Kasumi-1 (cell line): ENCODE measurements at places on chromosomes 5 and 9.

DNA sequence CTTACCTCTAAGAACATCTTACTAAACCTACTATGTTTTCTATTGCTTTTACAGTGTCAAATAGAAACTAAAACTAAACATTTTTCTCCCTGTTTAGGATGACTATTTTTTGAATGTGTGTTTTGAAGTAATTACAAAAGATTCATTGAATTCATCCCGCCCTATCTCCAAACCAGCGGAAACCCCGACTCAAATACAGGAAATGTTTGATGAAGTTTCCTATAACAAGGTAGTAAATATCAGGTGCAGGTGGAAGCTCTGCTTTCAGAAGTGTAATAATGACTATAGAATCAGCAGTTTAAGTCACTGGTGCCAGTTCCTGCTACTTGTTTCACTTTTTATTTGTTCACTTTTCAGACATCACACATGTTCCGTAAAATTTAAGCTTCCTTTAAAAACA is 20.0 kb downstream of the ERAP2 start:
- DNase-seq: no peak

DNA sequence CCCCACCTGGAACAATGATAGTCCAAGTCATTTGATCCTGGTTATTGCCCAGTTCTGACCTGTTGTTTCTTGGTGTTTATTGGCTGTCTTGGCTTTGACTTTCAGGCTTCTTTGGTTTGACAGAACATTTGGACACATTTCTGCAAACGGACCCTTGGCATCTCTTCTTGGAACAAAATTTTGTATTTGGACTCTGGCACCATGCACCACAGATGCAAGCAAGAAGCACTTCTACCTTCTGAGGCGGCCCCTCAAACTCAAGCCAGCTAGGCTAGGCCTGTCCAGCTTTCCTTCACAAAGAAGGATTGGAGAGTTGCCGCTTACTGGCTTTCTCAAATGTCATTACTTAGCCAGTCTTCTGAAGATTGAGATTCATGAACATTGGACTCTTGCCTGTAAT is 23.1 kb upstream of the FGF10 start:
- DNase-seq: no peak

- no peak for DNase-seq
Measured at GRCh38 chr5:170386743-170387395, 2.3 kb downstream of the KCNMB1 start.

DNA sequence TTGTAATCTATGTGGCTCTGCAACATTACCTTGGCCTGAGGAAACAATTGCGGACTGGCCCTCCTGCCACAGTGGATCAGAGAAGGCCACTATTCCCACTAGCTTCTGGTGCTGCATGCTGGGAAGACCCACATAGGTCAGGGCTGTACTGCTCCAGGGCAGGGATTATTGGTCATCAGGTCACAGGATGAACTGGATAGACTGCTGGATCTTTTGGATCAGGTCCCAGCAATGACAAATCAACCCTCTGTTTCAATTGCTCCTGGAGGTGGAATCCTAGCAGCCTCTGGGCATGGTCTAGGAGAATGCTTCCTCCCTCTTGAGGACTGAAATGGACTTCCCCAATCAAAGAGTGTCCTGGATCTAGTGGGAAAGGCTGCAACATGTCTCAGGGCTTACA is 66.7 kb upstream of the PHF24 start:
- DNase-seq: no peak

- no peak for DNase-seq
Measured at GRCh38 chr5:16916262-16916878, 19.7 kb downstream of the MYO10 start.

DNA sequence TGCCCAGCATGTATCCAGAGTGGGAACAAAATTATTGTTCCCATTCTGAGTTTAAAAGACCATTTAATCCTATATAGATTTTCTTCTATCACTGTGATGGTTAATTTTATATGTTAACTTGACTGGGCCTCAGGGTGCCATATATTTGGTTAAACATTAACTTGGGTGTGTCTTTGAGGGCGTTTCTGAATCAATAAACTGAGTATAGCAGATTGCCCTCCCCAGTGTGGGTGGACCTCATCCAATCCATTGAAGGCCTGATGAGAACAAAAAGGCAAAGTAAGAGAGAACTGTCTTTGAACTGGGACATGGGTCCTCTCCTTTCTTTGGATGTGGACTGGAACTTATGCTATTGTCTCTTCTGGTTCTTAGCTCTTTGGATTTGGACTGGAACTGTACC is 17.3 kb downstream of the RIOK2 start:
- DNase-seq: no peak

DNA sequence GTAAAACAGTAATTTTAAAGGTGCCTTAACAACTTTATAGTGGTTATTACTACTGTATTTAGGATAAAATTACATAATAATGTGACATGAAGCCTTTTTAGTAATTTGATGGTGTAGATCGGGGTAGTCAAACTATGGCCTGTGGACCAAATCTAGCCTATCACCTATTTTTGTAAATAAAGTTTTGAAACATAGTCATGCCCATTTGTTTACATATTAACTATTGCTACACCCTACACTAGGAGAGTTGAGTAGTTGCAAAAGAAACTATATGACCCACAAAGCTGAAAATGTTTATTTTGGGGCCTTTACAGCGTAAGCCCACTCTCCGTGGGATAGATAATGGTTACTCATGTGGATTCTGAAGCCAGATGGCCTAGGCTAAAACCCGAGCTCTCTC is 6.2 kb downstream of the CEP78 start:
- no peak for DNase-seq

DNA sequence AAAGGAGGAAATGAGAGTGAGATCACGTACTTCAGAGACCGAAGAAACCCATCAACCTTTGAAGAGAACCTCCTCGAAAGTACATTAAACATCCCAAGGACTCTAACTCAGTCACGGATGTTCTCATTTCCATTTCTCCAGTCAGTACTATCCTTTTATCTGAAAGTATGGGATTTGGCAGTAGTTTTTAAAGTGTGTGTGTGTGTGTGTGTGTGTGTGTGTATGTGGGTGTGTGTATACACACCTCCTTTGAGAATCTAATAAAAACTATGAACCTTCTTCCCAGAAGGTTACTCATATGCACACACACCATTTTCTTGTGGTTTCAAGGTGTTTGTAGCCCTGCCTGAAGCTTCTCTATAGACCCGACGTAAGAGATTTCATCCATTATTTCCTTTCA is 53.9 kb downstream of the PRDM6 start:
- DNase-seq: no peak

DNA sequence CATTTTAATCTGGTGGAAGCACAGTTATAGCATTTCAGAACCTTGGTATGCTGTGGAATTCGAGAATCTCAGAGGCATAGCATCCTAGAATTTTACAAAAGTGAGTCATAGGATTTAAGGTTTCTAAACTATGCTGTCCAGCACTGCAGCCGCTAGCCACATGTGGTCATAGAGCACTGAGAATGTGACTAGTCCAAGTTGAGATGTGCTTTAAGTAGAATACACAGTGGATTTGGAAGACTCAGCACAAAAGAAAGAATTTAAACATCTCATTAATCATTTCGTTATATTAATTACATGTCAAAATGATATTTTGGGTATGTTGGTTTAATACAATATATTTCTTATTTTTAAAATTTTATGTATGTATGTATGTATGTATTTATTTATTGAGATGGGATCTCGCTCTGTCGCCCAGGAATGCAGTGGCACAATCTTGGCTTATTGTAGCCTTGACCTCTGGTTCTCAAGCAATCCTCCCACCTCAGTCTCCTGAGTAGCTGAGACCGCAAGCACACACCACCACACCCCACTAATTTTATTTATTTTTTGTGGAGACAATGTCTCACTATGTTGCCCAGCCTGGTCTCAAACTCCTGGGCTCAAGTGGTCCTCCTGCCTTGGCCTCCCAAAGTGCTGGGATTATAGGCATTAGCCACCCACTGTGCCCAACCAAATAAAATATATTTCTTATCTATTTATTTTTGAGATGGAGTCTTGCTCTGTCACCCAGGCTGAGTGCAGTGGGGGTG is 20.4 kb upstream of the RPS14 start:
- no peak for DNase-seq

GRCh38 chr9:132878695-132879456 is at the start of gene SPACA9:
Gene SPACA9, plus strand, starts transcription at chr9:132878898. Its CDS starts 5,050 bp downstream, at chr9:132883948.
- no peak for DNase-seq

GRCh38 chr5:143471666-143472464 is 68.4 kb upstream of the NR3C1 start:
- DNase-seq: no peak

DNA sequence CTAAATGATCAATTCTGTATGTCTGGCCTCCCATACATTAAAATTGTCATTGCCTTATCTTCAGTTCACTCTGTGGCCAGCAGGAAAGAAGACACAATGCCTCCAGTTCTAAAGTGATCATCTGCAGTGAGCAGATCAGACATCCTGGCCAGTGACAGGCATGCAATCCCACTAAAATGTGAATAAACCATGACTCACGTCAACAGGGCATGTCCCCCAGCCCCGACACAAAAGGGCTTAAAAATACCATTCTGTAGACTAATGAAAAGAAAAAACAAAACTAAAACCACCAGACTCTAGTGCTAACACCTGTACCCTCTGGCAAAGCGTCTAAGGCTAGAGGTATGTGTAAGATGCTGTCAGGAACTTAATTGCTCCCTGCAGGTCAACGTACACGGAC is 38.5 kb downstream of the DDX31 start:
- no peak for DNase-seq

GRCh38 chr5:6402939-6403338 is 24.6 kb upstream of the MED10 start:
- peak; percentile 87 for DNase-seq
